CD4-positive, CD25-positive, alpha-beta regulatory T cell (primary cell): ENCODE measurements at places on chromosomes 1 and 21. TPM values are rescaled to one million over a fixed set of nuclear protein-coding genes. Genes with fewer than 3 reads are reported as not detected.

Gene SMCP
- not detected for total RNA-seq

GRCh38 chr1:58964880-58965279 is 181.0 kb upstream of the JUN start:
- no peaks in the 10 kb centered on the region for H3K27me3 ChIP-seq
- no peak for DNase-seq
- no peak overlapping the region for H3K4me3 ChIP-seq
- H3K4me1 ChIP-seq, result peaks cover 24% of the 10 kb centered on the region
- no peaks in the 10 kb centered on the region for H3K36me3 ChIP-seq
- no peak overlapping the region for H3K27ac ChIP-seq

GRCh38 chr1:230330157-230330556 is 96.0 kb downstream of the PGBD5 start:
- no peaks in the 10 kb centered on the region for H3K27me3 ChIP-seq
- H3K4me3 ChIP-seq, result no peak overlapping the region
- H3K4me1 ChIP-seq, result no peaks in the 10 kb centered on the region
- H3K27ac ChIP-seq, result no peak overlapping the region

Gene AGO4
- 12.7 TPM for total RNA-seq

GRCh38 chr1:26359981-26360806 is 6.3 kb upstream of the CRYBG2 start:
- no peaks in the 10 kb centered on the region for H3K36me3 ChIP-seq
- peaks cover 39% of the 10 kb centered on the region for H3K4me1 ChIP-seq
- no peaks in the 10 kb centered on the region for H3K27me3 ChIP-seq
- no peak overlapping the region for H3K27ac ChIP-seq
- H3K4me3 ChIP-seq, result no peak overlapping the region

Gene CD1E
- total RNA-seq, result not detected

Gene CFAP107
- total RNA-seq, result not detected

DNA sequence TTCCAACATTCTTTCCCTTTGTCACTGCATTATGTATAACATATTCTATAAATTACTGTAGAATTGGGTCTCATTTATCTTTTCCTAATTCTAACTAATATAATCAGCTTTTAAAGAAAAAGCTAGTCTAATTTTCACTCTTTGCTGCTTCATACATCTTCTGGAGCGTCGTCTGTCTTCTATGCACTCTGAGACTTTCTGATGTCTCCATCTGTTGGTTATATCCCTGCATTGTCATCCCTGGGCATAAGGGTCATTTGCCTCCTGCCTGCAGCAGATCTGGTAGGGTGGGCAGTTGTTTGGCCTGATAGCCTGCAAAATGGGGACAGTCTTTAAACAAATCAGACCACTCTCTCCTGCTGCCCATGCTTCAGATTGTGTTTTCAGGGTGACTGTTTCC is 40.8 kb upstream of the DYNLT5 start:
- DNase-seq, result no peak
- peaks cover 14% of the 10 kb centered on the region for H3K27me3 ChIP-seq
- H3K4me3 ChIP-seq, result no peak overlapping the region
- no peaks in the 10 kb centered on the region for H3K36me3 ChIP-seq

GRCh38 chr21:19785941-19786340 is 1212.3 kb upstream of the NCAM2 start:
- H3K27me3 ChIP-seq, result no peaks in the 10 kb centered on the region
- H3K4me3 ChIP-seq, result no peak overlapping the region
- H3K4me1 ChIP-seq, result no peaks in the 10 kb centered on the region
- no peak overlapping the region for H3K27ac ChIP-seq
- DNase-seq, result no peak

GRCh38 chr1:241163363-241163762 is 193.6 kb downstream of the RGS7 start:
- no peak for DNase-seq
- H3K4me3 ChIP-seq, result no peak overlapping the region
- H3K36me3 ChIP-seq, result no peaks in the 10 kb centered on the region
- H3K27me3 ChIP-seq, result no peaks in the 10 kb centered on the region

DNA sequence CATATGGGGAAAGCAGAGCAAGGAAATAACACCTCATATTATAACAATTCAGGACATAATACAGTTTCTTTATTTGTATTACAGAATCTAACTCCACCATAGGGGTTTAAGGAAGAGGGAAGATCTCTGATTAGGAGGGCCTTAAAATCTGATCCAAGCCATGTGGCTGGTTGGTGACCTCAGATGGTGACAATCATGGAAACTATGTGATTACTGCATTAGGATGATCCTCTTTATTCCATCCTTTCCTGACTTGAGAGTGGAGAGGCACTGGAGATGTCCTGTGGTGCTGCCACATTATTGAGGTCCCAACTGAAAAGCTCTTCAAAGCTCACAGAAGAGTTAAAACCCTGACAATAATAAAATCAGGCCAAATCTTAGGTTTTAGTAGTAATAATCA is 168.1 kb upstream of the BEND5 start:
- H3K27me3 ChIP-seq, result no peaks in the 10 kb centered on the region
- no peak overlapping the region for H3K4me3 ChIP-seq
- H3K4me1 ChIP-seq, result no peaks in the 10 kb centered on the region

- H3K27me3 ChIP-seq, result no peaks in the 10 kb centered on the region
- peaks cover 30% of the 10 kb centered on the region for H3K4me1 ChIP-seq
- DNase-seq, result no peak
- peak overlapping the region; percentile 37 for H3K4me3 ChIP-seq
- H3K36me3 ChIP-seq, result peaks cover 57% of the 10 kb centered on the region
These were observed 5.4 kb downstream of the PNRC2 start for GRCh38 chr1:23964790-23965740.
